ENCODE measurements at places on chromosomes 1 and 21.

- DNase-seq, result no peak
These were observed 26.8 kb downstream of the TMEM201 start for GRCh38 chr1:9615316-9616063.

DNA sequence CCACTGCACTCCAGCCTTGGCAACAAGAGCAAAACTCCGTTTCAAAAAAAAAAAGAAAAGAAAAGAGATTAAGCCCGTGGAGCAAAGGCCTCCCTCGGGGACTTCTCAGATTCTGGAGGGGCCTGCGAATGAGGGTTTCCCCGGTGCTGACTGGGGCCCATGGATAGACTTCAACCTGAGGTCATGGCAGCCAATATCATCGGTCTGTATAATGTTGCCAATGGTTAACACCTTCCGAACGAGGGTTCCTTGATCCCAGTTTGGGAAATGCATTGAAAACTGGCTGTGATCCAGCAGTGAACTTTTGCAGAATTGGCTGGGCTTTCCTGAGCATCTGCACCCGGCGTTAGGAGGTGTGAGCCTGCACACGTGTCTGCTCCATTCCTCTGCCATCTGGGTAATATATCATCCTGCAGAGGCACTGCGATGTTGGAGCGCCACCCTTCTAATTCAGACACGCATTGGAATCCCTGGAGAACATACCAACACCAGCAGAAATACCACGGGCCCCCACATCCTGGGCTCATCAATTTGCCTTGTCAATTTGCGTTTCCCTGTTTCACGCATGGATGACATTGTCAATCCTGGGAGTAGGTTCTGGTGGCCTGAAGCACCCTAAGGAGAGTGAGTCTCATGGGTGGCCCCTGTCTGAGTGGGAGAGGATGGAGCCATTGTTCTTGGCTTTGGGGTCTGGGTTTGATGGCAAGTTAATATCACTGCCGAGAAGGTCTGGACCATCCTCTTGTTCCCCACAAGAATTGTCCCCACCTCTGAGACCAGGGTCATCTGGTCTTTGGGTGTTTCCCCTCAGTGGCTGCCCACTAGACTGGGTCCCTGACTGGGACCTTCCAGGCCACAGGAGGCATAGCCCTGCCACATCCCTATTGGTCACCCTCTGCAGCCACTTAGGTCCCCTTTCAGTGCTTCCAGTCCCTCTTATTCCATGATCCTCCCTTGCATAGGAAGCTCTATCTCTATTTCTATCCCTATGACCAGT lies 441.0 kb downstream of the PTPRU start:
- no peak for DNase-seq

DNA sequence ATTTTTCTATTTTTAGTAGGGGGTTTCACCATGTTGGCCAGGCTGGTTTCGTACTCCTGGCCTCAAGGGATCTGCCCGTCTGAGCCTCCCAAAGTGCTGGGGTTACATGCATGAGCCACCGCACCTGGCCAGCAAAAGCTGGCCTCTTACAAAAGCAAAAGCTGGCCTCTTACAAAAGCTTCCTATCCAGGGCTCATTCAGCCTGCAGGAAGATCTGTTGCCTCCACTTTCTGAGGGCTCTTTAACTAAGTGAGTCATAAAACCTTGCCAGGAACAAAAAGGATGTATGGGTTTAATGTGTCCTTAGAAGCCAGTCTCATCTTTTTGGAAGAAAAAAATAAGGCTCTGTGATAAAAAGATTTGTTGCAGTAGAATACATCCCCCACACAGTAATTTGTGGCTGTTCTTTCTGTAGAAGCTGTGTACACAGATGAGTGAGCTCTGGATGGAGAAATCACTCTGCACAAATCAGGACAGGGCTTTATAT lies 15.0 kb downstream of the HTR1D start:
- DNase-seq, result no peak

DNA sequence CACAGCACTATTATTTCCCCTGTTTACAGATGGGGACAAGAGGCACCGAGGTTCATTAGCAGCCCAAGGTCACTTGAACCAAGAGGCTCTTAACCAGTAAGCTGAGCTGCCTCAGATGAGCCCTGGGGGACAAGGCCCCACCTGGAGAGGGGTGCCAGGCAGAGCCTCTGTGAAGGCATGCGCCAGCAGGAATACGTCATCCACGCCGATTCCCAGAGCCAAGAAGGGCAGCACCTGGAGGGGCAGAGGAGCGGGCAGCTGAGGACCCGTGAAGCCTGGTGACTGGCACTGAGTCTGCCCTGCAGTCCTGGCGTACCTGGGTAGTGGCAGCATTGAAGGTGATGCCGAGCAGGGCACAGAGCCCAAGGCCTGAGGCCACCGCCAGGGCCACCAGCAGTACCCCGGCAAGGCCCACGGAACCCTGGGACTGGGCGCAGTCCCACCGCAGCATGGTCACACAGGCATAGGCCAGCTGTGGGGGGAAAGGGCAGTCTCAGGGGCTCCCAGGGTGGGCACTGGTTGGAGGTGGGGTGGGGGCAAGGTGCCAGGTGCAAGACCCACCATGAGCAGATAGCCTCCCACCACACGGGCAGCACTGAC lies 14.1 kb downstream of the PTCH2 start:
- no peak for DNase-seq

DNA sequence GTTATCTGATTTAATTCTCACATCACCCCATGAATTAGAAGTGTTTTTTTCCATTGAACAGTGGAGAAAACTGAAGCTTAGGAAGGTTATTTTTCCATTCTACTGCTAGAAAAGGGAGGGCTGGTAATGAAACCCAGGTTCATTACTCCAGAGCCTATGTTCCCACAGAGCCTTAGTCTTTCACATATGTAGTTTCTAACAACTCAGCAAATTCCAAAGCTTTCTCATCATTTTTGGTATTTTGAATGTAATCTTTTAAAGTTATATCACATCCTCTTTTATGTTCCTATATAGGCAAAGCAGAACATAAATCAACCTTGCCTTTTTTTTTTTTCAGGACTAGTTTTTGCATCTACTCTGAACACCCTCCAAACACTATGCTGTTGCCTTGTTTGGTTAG lies 131.9 kb upstream of the BEND5 start:
- DNase-seq, result no peak

GRCh38 chr1:19366599-19367536 lies 54.7 kb downstream of the SLC66A1 start:
- DNase-seq, result no peak

GRCh38 chr1:232432313-232432712 lies 197.6 kb downstream of the SIPA1L2 start:
- DNase-seq, result no peak

GRCh38 chr21:34883491-34884271 lies 165.4 kb downstream of the RUNX1 start:
- DNase-seq, result no peak

DNA sequence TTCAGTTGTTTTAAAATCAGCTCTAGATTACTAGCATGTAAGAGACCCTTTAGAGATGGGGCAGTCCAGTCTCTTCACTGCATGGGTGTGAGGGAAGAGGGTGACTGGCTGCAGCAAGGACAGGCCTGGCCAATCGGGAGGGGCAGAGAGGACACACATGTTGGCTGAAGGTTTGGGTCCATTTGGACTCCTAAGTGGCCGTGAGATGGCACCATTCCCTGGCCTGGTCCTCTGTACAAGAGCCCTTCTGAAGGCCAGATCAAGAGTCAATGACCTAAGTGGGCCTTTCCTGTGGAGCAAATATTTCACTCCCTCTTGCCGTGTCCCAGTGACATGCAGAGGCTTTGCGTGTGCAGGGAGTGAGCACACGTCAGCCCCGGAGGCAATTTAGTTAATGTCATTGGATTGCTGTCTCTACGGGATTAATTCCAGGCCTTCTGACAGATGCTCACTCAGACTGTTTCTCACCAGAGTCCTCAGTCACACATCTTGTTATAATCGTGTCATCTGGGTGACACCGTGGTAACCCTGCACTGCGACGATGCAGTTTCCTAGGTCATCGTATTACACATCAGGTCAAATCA lies 613.0 kb downstream of the NPHP4 start:
- DNase-seq, result no peak

- no peak for DNase-seq
These were observed 3.5 kb upstream of the PTTG1IP start for GRCh38 chr21:44876849-44877575.

DNA sequence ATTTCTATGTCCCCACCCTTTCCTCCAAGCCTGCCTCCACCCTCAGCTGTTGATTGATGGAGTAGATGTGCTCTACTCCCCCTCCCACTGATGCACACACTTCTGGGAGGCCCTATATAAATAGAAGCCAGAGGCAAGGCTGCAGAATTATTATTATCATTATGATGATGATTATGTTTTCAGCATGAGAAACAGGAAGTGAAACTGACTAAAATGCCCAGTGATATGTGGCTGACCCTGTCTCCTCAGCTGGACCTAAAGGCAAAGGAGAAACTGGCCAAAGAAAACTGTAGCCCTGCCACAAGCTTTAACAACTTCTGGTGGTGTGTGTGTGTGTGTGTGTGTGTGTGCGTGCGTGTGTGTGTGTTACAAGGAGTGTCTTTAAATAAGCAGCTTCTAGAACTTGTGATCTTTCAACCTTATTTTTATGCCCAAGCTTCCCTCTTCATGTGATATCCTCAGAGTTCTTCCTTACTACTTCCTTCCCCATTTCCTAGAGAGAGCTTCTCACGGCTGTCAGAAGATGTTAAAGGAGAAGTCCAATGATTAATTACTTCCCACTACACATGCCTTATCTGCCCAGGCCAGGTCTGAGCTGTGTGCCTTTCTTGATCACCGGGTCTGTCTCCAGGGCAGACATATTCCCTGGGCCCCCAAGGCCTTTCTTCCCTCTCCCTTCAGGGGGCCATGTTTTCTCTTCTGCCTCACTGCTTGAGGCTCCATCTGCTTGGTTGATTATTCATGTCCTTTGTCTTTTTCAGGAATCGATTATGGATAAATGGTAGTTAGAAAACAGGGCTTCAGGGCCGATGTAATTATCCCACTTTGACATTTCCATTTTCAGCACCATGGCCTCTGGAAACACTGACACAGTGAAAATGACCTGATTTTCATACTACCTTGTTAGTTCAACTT lies 11.6 kb upstream of the MAPKAPK2 start:
- no peak for DNase-seq

GRCh38 chr1:5501206-5501930 lies 490.9 kb downstream of the NPHP4 start:
- no peak for DNase-seq

GRCh38 chr21:22880573-22880972 lies 1882.4 kb downstream of the NCAM2 start:
- DNase-seq, result no peak

DNA sequence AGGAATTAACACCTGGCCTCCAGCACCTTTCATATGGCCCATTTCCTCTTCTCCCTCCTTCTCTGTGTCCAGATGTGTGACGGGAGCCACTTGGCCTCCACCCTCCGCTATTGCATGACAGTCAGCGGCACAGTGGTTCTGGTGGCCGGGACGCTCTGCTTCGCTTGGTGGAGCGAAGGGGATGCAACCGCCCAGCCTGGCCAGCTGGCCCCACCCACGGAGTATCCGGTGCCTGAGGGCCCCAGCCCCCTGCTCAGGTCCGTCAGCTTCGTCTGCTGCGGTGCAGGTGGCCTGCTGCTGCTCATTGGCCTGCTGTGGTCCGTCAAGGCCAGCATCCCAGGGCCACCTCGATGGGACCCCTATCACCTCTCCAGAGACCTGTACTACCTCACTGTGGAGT lies 5.6 kb downstream of the TMEM61 start:
- DNase-seq, result no peak

GRCh38 chr1:65247419-65248359 lies 61.7 kb upstream of the DNAJC6 start:
- no peak for DNase-seq
